ENCODE measurements at places on chromosomes 4 and X. TPM values are rescaled to one million over a fixed set of nuclear protein-coding genes. Genes with fewer than 3 reads are reported as not detected.

The HCFC1 gene
- total RNA-seq: 12.6 TPM

The RHOH gene
- total RNA-seq: 0.94 TPM

The SOX3 gene
- 5.6 TPM for total RNA-seq

The TCEAL6 gene
- total RNA-seq: 6.7 TPM

The TNMD gene
- total RNA-seq: not detected

The SERTM2 gene
- total RNA-seq: 0.16 TPM

The TEX11 gene
- not detected for total RNA-seq

The NKX1-1 gene
- not detected for total RNA-seq

The PRSS12 gene
- 54.9 TPM for total RNA-seq

The RBM47 gene
- 1.6 TPM for total RNA-seq

The IL2RG gene
- total RNA-seq: not detected

The ANXA3 gene
- 5.1 TPM for total RNA-seq

GRCh38 chr4:144583658-144584057 is 62.3 kb upstream of the HHIP start:
- no peak for DNase-seq

GRCh38 chr4:111748157-111748556 is 397.1 kb upstream of the FAM241A start:
- no peak for DNase-seq

- no peak for DNase-seq
Measured at GRCh38 chrX:83511208-83511607, 3.1 kb downstream of the POU3F4 start.

DNA sequence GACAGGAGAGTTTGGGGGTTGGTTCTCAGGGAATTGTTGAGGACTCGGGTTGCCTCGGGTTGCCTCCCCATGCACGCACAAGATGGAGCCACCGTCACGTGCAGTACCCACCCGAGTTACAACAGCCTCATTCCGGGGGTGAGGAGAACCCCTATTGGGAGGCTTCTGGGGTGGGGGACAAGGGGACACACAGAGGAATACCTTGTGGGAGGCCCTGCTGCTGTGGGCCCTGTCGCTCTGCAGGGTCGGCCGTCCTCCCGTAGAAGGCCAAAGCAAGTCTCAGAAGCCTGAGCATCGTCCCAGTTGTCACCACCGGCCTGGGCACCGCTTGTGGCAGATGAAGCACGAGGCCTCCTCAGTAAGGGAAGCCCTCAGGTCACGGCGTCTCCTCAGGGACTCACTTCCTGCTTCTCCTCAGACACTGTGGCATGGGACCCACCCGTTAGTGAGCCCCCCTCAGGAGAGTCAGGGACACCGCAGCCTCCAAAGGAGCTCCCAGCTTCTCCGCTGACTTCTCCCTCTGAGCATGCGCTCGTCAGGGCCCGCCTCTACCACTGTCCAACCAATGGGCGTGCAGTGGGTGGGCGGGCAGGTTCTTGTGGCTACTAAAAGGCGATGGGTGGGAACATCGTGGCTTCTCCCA is at the start of gene CT55:
TSS of gene CT55 (minus strand) at position 522 of the 643 bp plus-strand sequence. CDS start at position 295, 227 bp downstream.
- DNase-seq: no peak

DNA sequence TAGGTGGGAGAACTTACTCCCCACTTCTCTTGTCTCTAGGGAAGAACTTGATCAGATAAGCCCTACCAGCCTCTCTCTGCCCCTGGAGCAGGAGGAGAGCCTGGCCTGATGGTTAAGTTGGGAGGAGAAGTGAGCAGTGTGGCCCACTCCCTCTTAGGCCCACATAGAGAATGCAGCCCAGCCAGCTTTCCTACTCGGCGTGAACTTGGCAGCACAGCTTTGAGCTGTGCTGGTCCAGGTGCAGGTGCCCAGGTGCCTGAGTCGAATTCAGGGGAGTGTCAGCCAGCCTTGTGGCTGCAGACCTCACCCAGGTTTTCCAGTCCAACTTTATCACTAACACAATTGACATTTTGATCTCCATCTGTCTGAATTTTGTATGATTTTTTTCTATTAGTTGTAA is 77.6 kb upstream of the PAQR3 start:
- no peak for DNase-seq

DNA sequence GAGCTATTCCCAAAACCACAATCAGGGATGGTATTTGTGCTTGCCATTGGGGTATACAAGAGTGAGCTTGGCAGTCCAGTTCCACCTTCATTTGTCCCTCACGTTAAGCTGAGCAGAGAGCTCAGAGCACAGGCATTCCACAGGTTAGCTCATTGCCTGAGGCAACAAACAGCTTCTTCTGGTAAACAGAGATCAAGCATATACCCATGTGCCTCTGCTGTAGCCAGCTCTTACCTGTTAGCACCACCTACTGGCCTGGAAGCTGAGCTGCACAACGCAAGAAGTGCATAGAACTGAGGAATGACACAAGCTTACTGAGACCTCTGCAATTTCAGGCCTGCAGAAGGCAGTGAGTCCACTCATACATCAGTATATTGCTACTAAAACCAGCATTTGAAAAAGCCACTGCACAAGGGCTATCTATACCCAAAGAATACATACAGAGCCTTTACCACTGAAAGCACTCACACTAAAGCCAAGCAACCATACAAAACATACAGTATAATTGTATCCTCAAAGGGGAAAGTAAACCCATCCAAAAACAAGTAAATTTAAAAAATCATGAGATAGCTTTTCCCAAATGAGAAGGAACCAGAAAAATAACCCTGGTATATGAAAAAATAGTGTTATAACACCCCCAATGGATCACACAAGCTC is 258.3 kb upstream of the GABRA2 start:
- DNase-seq: no peak

DNA sequence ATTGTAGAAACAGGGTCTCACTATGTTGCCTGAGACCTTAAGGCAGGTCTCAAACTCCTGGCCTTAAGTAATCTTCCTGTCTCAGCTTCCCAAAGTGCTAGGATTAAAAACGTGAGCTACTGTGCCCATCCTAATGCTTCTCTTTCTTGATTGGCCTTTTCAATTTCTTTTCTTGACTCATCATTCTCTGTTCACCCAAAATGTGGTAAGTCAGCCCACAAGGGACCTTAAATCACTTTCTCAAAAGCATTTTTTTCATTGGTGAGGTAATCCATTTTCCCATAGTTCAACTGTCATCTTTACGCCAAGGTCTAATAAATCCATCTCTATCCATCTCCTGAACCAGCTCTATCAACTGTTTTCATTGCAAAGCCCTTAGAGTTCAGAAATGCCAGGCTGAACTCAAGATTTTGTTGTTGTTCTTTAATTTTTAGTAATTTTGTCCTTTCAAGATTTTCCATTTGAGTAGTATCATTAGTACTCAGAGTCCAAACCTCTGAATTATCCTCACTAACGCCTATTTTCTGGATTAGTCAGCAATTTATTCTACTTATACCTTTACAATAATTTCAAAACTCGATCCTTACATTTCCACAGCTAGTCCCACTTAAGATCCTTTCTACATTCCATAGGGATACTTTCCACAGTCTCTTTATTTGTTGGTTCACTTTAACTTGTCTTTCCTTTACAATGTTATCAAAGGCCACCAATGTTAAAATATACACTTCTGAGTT is 528.6 kb downstream of the IL15 start:
- no peak for DNase-seq

GRCh38 chrX:19772822-19773628 is 114.4 kb downstream of the SH3KBP1 start:
- no peak for DNase-seq

- DNase-seq: no peak
Measured at GRCh38 chr4:25290490-25291067, 22.0 kb upstream of the ZCCHC4 start.

DNA sequence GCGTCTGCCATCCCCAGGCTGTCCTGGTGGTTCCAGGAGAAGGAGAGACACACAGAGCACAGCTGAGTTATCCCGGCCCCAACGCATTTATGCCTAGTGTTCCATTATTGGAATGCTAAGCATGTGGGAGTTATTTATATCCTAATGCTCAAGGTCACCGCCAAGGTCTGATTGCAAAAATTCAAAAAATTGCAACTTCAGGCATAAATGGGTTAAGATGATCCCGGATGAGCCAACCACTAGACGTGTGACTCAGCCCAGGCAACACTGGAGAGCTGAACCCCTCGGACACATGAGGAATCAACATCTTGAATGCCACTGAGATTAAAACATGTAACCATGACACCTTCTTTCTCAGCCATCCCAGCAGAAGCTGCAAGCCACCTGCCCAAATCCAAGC is 3.8 kb upstream of the ZCCHC4 start:
- no peak for DNase-seq

GRCh38 chrX:37722595-37722994 is 37.0 kb downstream of the XK start:
- DNase-seq: no peak

DNA sequence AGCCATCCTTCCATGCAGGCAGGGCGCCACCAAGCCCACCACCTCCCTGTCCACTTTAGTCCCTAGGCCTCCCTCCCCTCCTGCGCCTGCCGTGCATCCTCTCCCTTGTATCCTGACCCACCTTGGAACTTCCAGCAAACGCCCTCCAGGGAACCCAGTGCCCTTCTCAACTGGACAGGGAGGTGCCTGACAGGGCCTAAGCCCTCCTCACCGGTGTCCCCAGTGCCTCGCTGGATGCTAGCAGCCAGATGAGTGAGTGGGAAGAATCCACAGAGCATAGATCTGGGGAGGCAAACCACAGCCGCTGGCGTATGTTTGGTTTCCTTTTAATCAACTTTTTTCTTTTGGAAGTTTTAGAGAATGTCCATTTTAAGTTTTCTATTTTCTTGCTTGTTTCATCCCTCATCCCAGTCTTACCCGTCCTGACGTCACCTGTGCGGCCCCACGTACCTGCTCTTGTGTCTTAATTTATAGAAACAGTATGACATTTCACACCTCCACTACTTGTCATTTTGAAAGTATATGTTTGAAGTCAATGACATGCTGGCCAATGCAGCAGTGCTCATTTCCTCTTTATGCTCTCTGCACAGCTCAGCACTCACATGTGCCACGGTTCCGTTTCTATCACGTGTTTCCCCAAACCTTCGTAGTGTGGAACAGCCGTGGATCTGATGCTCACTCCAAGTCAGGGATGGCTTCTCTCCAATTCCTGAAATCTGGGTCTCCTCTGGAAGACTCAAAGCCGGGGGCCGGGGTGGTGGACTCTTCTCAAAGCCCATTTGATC is 3.4 kb upstream of the HMX1 start:
- DNase-seq: no peak

- DNase-seq: no peak
Measured at GRCh38 chrX:104641176-104641575, 75.2 kb downstream of the IL1RAPL2 start.

DNA sequence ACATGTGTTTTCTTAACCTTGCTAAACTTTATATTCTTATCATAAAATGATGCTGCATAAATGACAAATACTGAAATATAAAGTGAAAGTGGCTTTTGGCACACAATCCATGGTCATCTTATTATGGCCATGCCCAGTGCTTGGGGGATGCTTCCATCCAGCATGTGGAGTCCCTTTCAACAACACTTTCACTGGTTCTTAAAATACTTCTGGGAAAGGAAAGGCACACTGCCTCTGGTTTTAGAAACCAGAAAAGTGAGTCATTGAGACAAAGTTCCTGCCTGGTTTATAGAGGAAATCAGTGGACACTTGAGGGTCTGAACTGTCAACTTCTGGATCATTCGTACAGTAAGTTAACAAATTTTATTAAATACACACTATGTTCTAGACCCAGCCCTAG is 248.0 kb upstream of the ADAMTS3 start:
- no peak for DNase-seq

GRCh38 chr4:75634951-75635350 is 4.6 kb upstream of the CDKL2 start:
- no peak for DNase-seq

DNA sequence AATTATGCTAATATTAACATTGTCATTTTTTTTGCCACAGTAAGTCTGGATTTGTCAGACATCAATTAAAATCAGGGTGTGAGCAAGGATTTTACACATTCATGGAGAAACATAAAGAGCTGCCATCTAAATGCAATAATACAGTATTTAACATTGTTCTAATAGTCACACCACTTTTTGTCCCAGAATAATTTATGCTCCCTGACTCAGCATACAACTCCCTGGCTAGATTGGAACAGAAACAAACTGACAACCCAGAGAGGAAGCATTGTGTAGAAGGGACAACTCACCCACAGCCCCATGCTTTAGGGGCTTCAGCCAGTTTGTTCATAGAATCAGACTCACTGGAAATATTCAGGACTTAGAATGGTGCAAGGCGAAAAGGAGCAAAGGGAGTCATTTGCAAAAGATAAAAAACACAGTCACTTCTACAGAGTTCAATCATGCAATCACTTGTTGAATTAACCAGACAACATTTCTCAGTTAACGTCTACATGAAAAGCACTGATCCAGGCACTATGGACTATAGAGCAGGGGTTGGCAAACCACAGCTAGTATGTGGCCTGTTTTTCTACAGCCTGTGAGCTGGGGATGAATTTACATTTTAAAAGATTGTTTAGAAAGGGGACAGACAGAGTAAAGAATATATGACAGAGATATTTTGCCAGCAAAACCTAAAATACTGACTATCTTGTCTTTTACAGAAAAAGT is 26.4 kb upstream of the SEC24B start:
- no peak for DNase-seq

- no peak for DNase-seq
Measured at GRCh38 chr4:9979101-9979701, 42.1 kb downstream of the SLC2A9 start.

Measured in occipital lobe (tissue), 3 donors.